ENCODE measurements at places on chromosomes 2 and 18.

DNA sequence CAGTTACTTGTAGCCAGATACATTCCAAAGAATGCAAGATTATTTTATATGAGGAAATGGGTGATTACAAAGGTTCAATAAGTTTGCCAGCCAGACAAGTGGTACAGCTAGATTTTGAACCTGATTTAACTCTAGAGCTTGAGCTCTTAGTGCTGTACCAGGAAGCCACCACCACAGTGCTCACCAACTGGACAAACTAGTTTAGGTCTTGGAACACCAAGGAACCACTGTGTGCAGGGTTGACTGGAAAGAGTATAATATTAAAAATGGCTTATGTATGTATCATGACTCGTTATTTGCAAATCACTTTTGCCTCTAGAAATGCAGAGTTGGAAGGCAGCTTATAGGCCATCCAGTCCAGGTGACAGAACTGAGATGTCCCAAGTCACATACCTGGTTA lies 177.2 kb downstream of the TXNL1 start:
- DNase-seq, result no peak

DNA sequence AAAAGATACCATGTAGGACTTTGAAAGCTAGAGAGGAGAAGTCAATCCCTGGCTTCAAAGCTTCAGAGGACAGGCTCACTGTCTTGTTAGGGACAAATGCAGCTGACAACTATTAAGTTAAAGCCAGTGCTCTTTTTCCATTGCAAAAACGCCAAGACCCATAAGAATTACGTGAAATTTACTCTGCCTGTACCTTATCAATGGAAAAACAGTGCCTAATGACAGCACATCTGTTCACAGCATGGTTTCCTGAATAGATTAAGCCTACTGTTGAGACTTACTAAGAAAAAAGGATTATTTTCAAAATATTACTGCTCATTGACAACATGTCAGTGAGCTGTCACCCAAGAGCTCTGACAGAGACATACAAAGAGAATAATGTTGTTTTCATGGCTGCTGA lies 52.9 kb downstream of the ANKRD12 start:
- no peak for DNase-seq

- DNase-seq, result no peak
These were observed 141.1 kb downstream of the EN1 start for GRCh38 chr2:118706371-118706770.

GRCh38 chr18:31646332-31647126 lies 37.9 kb downstream of the B4GALT6 start:
- DNase-seq, result no peak

DNA sequence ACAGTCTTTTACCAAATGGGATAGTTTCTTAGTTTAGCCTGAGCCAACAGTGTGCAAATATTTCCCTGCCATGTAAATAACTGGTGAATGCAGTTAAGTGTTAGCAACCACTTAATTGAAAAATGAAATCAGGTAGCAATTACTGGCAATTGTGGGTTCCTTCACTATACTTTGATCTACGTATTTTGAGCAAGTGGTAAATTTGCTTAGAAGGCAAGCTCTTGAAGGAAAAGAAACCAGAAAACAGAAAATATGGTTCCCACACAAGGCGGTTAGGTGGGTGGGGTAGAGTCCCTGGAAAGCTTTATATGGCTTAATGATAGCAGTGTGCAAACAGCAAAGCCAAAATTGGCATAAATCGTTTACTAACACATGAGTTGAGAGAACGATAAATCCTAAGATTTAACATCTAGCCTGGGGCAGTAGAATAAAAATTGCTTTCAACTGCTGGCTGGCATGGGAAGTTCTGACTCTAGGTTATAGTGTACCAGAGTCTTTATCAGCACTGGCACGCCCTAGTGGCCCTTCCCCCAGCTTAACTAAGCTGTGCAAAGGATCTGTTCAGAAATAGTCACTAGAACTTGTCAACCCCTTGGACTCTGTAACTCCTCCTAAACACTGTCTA lies 17.0 kb downstream of the SLC9A2 start:
- no peak for DNase-seq

DNA sequence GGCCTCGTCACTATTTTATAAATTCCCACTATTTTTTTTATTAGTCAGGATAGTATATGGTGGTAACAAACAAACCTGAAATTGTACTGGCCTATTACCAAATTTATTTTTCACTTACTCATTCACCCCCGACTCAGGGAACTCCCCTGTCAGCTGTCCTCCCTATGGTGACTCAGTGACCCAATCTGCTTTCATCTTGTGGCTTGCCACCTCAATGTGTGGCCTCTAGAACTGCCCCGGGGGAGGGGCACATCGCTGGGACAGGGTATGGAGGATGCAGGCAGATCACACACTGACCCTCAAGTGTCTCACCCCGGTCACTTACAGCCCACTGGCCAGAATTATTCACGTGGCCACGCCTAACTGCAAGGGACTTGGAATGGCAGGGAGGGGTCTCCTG lies 71.6 kb downstream of the ACTR2 start:
- DNase-seq, result no peak

- no peak for DNase-seq
These were observed 21.3 kb downstream of the FBLN7 start for GRCh38 chr2:112159454-112159921.

DNA sequence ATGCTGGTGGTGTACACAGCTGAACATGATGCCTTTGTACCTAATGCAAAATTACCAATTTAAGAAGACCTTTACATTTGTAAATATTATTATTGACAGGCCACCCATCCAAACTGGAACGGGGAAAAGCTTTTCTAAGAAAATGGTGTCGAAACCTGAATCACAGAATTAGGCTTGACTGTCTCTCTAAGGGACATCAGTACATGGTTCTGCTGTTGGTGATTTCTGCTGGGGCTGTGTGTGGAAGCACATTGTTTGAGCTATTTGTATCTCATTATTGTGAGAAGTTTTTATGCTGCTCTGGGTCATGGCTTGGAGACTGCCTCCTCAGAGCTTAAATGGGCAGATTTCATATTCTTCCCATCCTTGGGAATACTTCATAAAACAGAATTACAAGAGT lies 420.9 kb upstream of the POU3F3 start:
- no peak for DNase-seq

GRCh38 chr2:113760400-113760799 lies 4.0 kb upstream of the SLC35F5 start:
- no peak for DNase-seq

Measured in HL-60 (cell line).